Fibroblast of lung (primary cell): ENCODE measurements at places on chromosomes 2 and 18. TPM values are rescaled to one million over a fixed set of nuclear protein-coding genes. Genes with fewer than 3 reads are reported as not detected.

The CHRNG gene
- not detected in 2 replicates for total RNA-seq

DNA sequence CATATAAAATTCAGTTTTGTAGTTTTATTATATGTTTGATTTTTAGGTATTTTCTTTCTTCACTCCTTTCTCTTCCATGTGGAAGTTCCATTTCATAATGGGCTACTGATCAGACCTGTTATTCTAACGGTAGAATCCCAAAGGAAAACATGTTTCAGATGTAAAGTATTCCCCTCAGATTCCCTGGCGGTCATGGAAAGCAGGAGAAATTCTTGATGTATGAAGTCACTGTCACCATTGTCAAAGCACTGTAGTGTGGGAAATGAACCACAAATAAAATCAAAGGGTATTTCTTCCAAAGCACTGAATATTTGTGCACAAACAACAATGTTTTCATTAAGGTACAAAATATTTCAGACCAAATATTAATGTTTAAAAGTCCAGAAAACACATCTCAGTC is 237.3 kb upstream of the KLHL14 start:
- DNase-seq: peak; percentile 69
- H3K36me3 ChIP-seq: no peaks in the 10 kb centered on the region
- no peaks in the 10 kb centered on the region for H3K4me1 ChIP-seq
- no peak overlapping the region for H3K27ac ChIP-seq
- H3K27me3 ChIP-seq: no peaks in the 10 kb centered on the region
- H3K4me3 ChIP-seq: no peak overlapping the region

The ICOS gene
- not detected in 2 replicates for total RNA-seq

The TTC32 gene
- 5.6 and 5.8 TPM in 2 replicates for total RNA-seq

DNA sequence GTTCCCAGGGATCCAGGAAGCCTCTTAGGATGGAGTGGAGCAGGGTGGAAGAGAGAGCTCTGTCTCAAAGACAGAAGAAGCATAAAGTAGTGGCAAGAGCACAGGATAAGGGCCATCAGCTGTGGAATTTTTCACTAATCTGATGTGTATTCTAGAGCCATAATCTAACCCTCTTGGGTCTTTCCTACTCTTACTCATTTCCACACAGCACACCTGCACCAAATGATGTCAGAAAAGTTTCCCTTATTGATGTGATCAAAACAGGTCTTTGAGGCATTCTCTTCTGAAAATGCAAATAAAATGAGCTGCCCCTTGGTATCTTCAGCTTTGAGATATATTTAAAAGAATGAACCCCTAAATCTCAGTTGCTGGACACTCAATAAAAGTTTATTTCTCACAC is 415.1 kb upstream of the CHST9 start:
- no peaks in the 10 kb centered on the region for H3K4me1 ChIP-seq
- H3K27me3 ChIP-seq: no peaks in the 10 kb centered on the region
- no peak overlapping the region for H3K27ac ChIP-seq
- no peaks in the 10 kb centered on the region for H3K36me3 ChIP-seq

DNA sequence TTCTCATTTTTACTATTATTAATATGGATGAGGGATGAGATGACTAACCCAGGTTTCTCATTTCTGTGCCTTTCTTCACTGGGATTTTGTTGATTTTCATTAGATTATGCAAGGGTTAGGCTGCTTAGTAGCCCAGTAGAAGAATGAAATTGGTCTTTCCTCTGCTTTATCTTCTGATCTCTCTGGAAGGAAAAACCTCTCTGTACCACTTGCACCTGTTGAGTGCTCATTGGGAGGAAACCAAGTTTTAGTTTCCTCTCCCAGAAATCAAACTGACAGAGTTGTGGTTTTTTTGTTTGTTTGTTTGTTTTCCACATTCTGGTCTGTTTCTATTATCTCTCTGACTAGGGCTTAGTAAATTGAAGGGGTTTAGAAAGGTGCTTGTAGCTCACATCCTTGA is 60.8 kb downstream of the KIAA1328 start:
- no peaks in the 10 kb centered on the region for H3K36me3 ChIP-seq
- no peak overlapping the region for H3K27ac ChIP-seq
- no peaks in the 10 kb centered on the region for H3K27me3 ChIP-seq
- DNase-seq: no peak

The PLA2R1 gene
- 3.1 and 8.3 TPM in 2 replicates for total RNA-seq

DNA sequence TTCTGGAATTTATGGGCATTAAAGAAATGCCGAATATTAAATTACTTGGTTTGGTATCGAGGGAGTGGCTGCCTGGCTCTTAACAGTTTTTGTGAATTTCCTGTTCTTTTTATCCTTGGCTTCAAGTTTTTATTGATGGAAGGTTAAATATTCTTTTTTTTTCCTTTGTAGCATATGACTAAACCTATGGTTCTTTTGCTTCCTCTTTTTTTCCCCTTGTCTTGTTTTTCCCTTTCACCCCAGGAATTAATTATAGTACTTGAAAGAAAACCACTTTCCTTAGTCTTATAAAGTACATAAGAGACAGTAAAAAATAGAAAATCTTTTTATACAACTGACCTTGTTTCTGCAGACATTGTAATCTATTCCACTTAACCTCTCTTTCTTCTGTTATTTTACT is 42.4 kb downstream of the MGAT5 start:
- no peaks in the 10 kb centered on the region for H3K36me3 ChIP-seq
- no peak for DNase-seq
- H3K4me3 ChIP-seq: no peak overlapping the region

The DSG1 gene
- not detected in 2 replicates for total RNA-seq

DNA sequence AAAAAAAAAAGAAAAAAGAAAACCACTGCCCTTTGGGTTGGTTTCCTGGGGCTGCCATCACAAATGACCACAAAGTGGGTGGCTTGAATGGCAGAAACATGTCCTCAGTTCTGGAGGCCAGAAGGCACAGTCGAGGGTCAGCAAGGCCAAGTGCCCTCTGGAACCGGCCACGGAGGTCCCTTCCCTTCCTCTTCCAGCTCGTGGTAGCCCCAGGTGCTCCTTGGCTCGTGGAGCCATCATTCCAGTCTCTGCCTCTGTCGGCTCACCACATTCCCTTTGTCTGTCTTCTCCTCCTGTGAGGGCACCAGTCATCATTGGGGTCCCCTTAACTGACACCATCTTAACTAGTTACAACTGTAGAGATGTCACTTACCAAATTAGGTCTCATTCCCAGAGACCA is 8.5 kb upstream of the NFATC1 start:
- no peaks in the 10 kb centered on the region for H3K4me1 ChIP-seq
- H3K27ac ChIP-seq: no peak overlapping the region
- DNase-seq: no peak
- H3K27me3 ChIP-seq: peaks cover 8% of the 10 kb centered on the region
- no peaks in the 10 kb centered on the region for H3K36me3 ChIP-seq
- no peak overlapping the region for H3K4me3 ChIP-seq

- H3K27me3 ChIP-seq: peaks cover 3% of the 10 kb centered on the region
- H3K36me3 ChIP-seq: no peaks in the 10 kb centered on the region
- H3K27ac ChIP-seq: no peak overlapping the region
- no peaks in the 10 kb centered on the region for H3K4me1 ChIP-seq
- no peak for DNase-seq
Measured at GRCh38 chr18:58026395-58026794, 17.6 kb upstream of the NEDD4L start.

The CMPK2 gene
- 0.26 and 0.33 TPM in 2 replicates for total RNA-seq

- no peak overlapping the region for H3K4me3 ChIP-seq
- no peaks in the 10 kb centered on the region for H3K27me3 ChIP-seq
- peaks cover 12% of the 10 kb centered on the region for H3K36me3 ChIP-seq
- peaks cover 17% of the 10 kb centered on the region for H3K4me1 ChIP-seq
- DNase-seq: no peak
- no peak overlapping the region for H3K27ac ChIP-seq
Measured at GRCh38 chr2:191686066-191686465, 8.1 kb downstream of the NABP1 start.

The VAPA gene
- 181 and 235 TPM in 2 replicates for total RNA-seq

The DPY30 gene
- total RNA-seq: 50.5 and 69.9 TPM in 2 replicates

The COL5A2 gene
- 200 and 253 TPM in 2 replicates for total RNA-seq

DNA sequence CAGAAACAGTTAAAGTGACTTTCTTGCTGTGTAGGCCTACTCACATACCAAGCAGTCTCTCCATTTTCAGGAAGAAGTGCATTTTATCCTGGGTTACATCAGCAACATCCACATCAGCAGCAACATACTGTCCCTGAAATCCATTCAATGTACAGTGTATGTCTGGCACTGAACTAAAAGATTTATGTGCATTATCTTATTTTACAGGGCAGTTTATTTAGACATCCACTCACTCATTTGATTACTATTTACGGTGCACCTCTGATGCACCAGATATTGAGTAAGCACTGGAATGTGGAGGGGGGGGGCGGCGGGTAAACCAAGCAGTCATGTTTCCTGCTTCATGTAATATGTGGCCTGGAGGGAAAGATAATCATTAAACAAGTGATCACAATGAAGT is 1128.2 kb downstream of the BCL11A start:
- no peaks in the 10 kb centered on the region for H3K27me3 ChIP-seq
- H3K4me3 ChIP-seq: no peak overlapping the region

- H3K4me3 ChIP-seq: no peak overlapping the region
- H3K27me3 ChIP-seq: no peaks in the 10 kb centered on the region
- peaks cover 2% of the 10 kb centered on the region for H3K4me1 ChIP-seq
- no peaks in the 10 kb centered on the region for H3K36me3 ChIP-seq
- no peak for DNase-seq
Measured at GRCh38 chr2:234029150-234029733, 21.3 kb upstream of the SPP2 start.

GRCh38 chr18:9708057-9708433 is at the start of gene RAB31:
Gene RAB31, plus strand, starts transcription at chr18:9708301. Its CDS starts 105 bp downstream, at chr18:9708406.
- peak within 1 kb of the TSS; percentile 81 for H3K4me3 ChIP-seq
- H3K36me3 ChIP-seq: no peaks in the 10 kb centered on the region
- peaks cover 9% of the 10 kb centered on the region for H3K4me1 ChIP-seq
- peak within 1 kb of the TSS; percentile 65 for H3K27ac ChIP-seq
- no peaks in the 10 kb centered on the region for H3K27me3 ChIP-seq
- DNase-seq: peak; percentile 79
